Placental epithelial cell (primary cell): ENCODE measurements at places on chromosomes 16 and 17. TPM values are rescaled to one million over a fixed set of nuclear protein-coding genes. Genes with fewer than 3 reads are reported as not detected.

Gene TLCD3B
- total RNA-seq: not detected in 2 replicates

Gene P2RX1
- not detected in 2 replicates for total RNA-seq

Gene DNAAF8
- 0.39 and 0.54 TPM in 2 replicates for total RNA-seq

Gene GJC1
- 9.3 and 10.6 TPM in 2 replicates for total RNA-seq

Gene CHST4
- not detected in 2 replicates for total RNA-seq

Gene BRICD5
- total RNA-seq: 1.2 and 22.8 TPM in 2 replicates

Gene MFAP4
- total RNA-seq: 2.1 and 19.2 TPM in 2 replicates

Gene TMEM238L
- total RNA-seq: not detected in 2 replicates

Gene TMEM204
- under 0.01 TPM in 1 of 2 replicates, not detected in the other for total RNA-seq

Gene UMOD
- not detected in 2 replicates for total RNA-seq

Gene SPATA22
- total RNA-seq: not detected in 2 replicates

Gene MMP25
- total RNA-seq: under 0.01 and 0.11 TPM in 2 replicates

Gene RAB40B
- total RNA-seq: 15.6 and 25.5 TPM in 2 replicates

Gene MT2A
- total RNA-seq: 3.1 and 6.9 TPM in 2 replicates

Gene MT3
- total RNA-seq: not detected in 2 replicates

Gene TBC1D28
- total RNA-seq: not detected in 2 replicates

Gene CCL7
- not detected in 2 replicates for total RNA-seq

Gene ABCC1
- 13.7 and 14.0 TPM in 2 replicates for total RNA-seq

Gene TMEM92
- total RNA-seq: 0.39 and 1.2 TPM in 2 replicates

Gene SLC5A10
- 0.22 TPM in 1 of 2 replicates, not detected in the other for total RNA-seq

Gene HBA2
- total RNA-seq: not detected in 2 replicates

Gene KRT33A
- not detected in 2 replicates for total RNA-seq

Gene DPEP3
- total RNA-seq: not detected in 2 replicates

Gene TBC1D3C
- not detected in 2 replicates for total RNA-seq

Gene GPR142
- not detected in 2 replicates for total RNA-seq

Gene KRTAP4-5
- not detected in 2 replicates for total RNA-seq

Gene NRN1L
- total RNA-seq: 0.54 and 0.79 TPM in 2 replicates

Gene TMC8
- under 0.01 and 0.65 TPM in 2 replicates for total RNA-seq

Gene OR3A3
- total RNA-seq: not detected in 2 replicates

Gene GSDMA
- total RNA-seq: 0.33 TPM in 1 of 2 replicates, not detected in the other

Gene PRAC1
- not detected in 2 replicates for total RNA-seq

Gene SKAP1
- not detected in 2 replicates for total RNA-seq

Gene ITGA2B
- 0.11 and 1.2 TPM in 2 replicates for total RNA-seq

Gene CMTM3
- 36.0 and 48.7 TPM in 2 replicates for total RNA-seq

Gene ANKS4B
- not detected in 2 replicates for total RNA-seq

Gene MAZ
- total RNA-seq: 411 and 461 TPM in 2 replicates

Gene ASPA
- total RNA-seq: not detected in 2 replicates

Gene MLLT6
- total RNA-seq: 42.8 and 49.0 TPM in 2 replicates

Gene CD68
- 2.4 and 3.3 TPM in 2 replicates for total RNA-seq

Gene SLC13A5
- 0.65 TPM in 1 of 2 replicates, not detected in the other for total RNA-seq

Gene TP53TG3C
- not detected in 2 replicates for total RNA-seq

Gene DOC2A
- total RNA-seq: not detected in 2 replicates

Gene KREMEN2
- 0.43 and 1.2 TPM in 2 replicates for total RNA-seq

Gene TVP23B
- total RNA-seq: 48.3 and 50.3 TPM in 2 replicates

Gene SYCE1L
- 0.33 and 3.9 TPM in 2 replicates for total RNA-seq

Gene SYNGR2
- total RNA-seq: 6.7 and 10.6 TPM in 2 replicates

Gene CD300E
- total RNA-seq: not detected in 2 replicates

Gene ARHGAP44
- total RNA-seq: 1.6 and 2.4 TPM in 2 replicates

Gene PTX4
- not detected in 2 replicates for total RNA-seq

Gene EPN3
- 40.0 and 57.5 TPM in 2 replicates for total RNA-seq

Gene FOXJ1
- total RNA-seq: 0.22 TPM in 1 of 2 replicates, not detected in the other
